ENCODE measurements at places on chromosomes 3 and 15. TPM values are rescaled to one million over a fixed set of nuclear protein-coding genes. Genes with fewer than 3 reads are reported as not detected.
A peak's percentile ranks its signal among the peaks of the same experiment; 100 is the strongest.

DNA sequence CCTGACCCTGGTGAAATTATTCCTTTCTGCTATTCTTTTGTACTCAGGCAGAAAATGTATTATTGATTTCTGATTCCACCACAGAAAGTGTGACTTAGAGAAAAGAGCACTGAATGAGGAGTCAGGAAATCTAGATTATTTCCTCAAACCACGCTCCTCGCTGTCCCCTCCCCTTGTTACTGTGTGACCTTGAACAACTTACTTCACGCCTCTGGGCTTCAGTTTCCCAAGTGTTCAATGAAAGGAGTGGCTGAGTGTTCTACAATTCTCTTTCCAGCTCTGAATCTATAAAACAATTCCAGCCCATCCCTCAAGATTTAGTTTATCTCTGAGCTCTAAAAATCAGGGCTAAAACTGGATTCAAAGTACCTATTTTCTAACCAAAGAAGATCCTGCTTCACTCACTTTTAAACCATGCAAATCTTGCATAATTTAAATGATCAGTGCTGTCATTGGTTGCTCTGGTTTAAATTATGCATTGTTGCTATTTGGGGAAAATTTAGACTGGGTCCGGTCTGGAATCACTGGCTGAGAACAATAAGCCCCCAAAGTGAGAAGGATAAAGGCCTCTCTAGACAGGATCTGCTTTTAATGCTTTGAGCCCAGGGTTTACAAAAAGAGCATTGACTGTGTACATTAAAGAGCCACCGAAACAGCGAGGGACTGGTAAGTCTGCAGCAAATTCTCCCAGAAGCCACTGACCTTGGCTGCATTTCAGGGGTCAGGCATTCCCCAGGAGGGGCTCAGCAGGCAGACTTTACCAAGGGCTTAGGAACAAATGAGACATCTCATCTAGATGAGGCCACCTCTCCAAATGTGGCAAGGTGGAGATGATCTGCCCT is 3.2 kb downstream of the TNIK start:
- peak overlapping the region; percentile 95 for H3K4me3 ChIP-seq
- no peaks in the 10 kb centered on the region for H3K27me3 ChIP-seq
- H3K4me1 ChIP-seq, result peaks cover 15% of the 10 kb centered on the region
- no peak for DNase-seq

Gene KNG1
- total RNA-seq, result 0.34 TPM

GRCh38 chr15:90024406-90024805 is 23.3 kb downstream of the ZNF710 start:
- H3K36me3 ChIP-seq, result no peaks in the 10 kb centered on the region
- H3K4me1 ChIP-seq, result peaks cover 32% of the 10 kb centered on the region
- no peak overlapping the region for H3K4me3 ChIP-seq
- DNase-seq, result no peak
- peak overlapping the region; percentile 12 for H3K27ac ChIP-seq

Gene FHIT
- total RNA-seq, result 7.1 TPM

DNA sequence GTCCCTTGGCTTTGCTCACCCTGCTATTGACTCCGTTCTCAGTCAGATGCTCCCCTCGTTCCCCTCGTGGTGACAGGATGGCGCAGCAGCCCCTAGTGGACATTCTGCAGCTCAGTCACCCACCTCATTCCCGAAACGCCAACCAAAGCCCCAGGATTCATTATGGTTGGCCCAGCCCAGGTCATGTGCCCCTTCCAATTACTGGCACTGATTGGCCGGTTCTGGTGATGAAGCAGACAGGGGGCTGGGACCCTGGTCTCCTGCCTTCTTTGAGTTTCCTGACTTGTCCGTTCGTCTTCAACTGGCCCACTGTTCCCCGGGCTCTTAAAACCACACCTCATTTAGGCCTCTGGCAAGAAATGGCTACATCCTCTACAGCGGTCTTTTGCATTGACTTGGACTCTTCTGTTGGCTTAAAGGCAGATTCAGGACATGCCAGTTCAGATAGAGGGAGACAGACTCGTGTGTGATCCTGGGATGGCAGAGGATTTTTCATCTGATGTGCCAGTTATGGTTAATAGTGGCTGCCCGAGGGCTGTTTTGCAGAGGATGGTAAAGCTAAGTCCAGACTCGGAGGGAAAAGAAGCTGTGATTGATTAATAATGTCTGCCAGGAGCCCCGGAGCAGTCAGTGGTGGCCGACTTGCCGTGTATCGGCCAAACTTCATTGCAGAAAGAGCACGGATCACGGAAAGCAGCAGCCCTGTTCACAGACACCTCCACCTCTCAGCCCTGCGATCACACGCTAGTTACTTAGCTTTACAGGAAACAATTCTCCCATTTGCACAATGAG is 37.8 kb downstream of the LSM3 start:
- peak overlapping the region; percentile 93 for H3K27ac ChIP-seq
- peaks cover 4% of the 10 kb centered on the region for H3K27me3 ChIP-seq
- H3K4me3 ChIP-seq, result peak overlapping the region; percentile 76
- DNase-seq, result peak; percentile 82
- H3K4me1 ChIP-seq, result peaks cover 9% of the 10 kb centered on the region

DNA sequence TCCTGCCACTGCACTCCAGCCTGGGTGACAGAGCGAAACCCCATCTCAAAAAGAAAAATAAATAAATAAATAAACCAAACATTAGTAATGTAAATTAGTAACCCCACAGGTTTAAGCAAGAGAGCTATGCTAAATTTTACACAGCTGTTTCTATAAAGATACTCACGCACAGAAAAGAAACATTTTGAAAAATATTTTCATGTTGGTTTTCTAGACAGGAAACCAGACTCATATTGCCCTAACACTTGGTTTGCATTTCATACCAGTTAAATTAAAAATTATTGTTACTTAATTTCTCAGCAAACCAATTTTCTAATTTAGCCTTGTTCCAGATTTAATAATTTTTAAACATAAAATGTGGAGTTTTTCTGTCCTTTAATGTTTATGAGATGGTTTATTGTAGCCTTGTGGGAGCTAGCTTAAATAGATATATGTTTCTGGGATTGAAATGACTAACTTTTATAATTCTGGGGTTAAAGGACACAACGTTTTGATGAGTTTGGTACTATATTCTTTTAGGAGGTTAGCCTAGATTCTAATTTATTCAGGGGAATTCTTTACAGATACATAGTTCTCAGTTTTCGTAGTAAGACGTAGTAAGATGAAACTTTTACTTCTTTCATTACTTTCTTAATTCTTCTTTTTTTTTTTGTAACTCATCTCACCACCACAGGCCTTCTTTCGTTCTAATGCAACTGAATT is 42.6 kb upstream of the SLC4A7 start:
- H3K27me3 ChIP-seq, result peaks cover 3% of the 10 kb centered on the region
- DNase-seq, result no peak
- no peak overlapping the region for H3K27ac ChIP-seq
- no peak overlapping the region for H3K4me3 ChIP-seq
- no peaks in the 10 kb centered on the region for H3K36me3 ChIP-seq

Gene MUC20
- total RNA-seq, result 0.57 TPM

GRCh38 chr15:74242441-74243185 is 6.5 kb downstream of the CCDC33 start:
- H3K27me3 ChIP-seq, result peaks cover 32% of the 10 kb centered on the region
- no peak for DNase-seq
- H3K4me1 ChIP-seq, result peaks cover 46% of the 10 kb centered on the region
- H3K4me3 ChIP-seq, result no peak overlapping the region
- H3K36me3 ChIP-seq, result no peaks in the 10 kb centered on the region

Gene CCDC9B
- total RNA-seq, result 1.8 TPM

GRCh38 chr3:129514110-129514509 is 14.3 kb upstream of the RHO start:
- DNase-seq, result no peak
- no peak overlapping the region for H3K4me3 ChIP-seq
- no peaks in the 10 kb centered on the region for H3K27me3 ChIP-seq
- H3K36me3 ChIP-seq, result no peaks in the 10 kb centered on the region
- H3K27ac ChIP-seq, result no peak overlapping the region
- H3K4me1 ChIP-seq, result no peaks in the 10 kb centered on the region

- H3K4me1 ChIP-seq, result peaks cover 4% of the 10 kb centered on the region
- peak overlapping the region; percentile 59 for H3K4me3 ChIP-seq
- no peak overlapping the region for H3K27ac ChIP-seq
- no peaks in the 10 kb centered on the region for H3K36me3 ChIP-seq
- DNase-seq, result peak; percentile 27
- no peaks in the 10 kb centered on the region for H3K27me3 ChIP-seq
Measured at GRCh38 chr3:87088993-87089841, 98.3 kb upstream of the VGLL3 start.

Gene CCRL2
- not detected for total RNA-seq

- H3K36me3 ChIP-seq, result peaks cover 21% of the 10 kb centered on the region
- no peak overlapping the region for H3K4me3 ChIP-seq
- no peak for DNase-seq
- no peaks in the 10 kb centered on the region for H3K27me3 ChIP-seq
Measured at GRCh38 chr3:146374146-146374545, 95.2 kb downstream of the PLSCR2 start.

GRCh38 chr3:74273555-74274402 is 340.7 kb downstream of the CNTN3 start:
- H3K4me3 ChIP-seq, result no peak overlapping the region
- H3K4me1 ChIP-seq, result peaks cover 13% of the 10 kb centered on the region
- no peak overlapping the region for H3K27ac ChIP-seq
- no peak for DNase-seq

Gene GOLGA6D
- 2.6 TPM for total RNA-seq

DNA sequence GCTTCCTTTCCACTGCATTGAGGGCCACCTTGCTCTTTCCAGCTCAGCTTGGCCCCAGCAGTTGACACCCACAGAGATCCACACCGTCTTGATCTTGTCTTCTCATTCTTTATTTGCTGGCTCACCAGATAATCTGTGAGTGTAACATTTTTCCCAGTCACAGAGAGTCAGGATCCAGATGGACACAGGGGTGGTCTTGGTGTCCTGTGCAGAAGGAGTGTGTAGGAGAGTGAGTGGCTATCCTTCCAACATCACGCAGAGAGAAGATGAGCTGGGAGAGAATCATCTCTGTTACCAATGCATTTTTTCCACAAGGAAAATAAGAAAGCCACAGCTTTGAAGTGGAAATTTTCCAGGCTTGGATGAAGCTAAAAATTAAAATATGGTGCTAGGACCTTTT is 100.1 kb downstream of the EPHB1 start:
- no peak overlapping the region for H3K4me3 ChIP-seq
- no peak overlapping the region for H3K27ac ChIP-seq
- H3K36me3 ChIP-seq, result no peaks in the 10 kb centered on the region
- H3K4me1 ChIP-seq, result peaks cover 21% of the 10 kb centered on the region
- H3K27me3 ChIP-seq, result peaks cover 91% of the 10 kb centered on the region
- DNase-seq, result no peak

Gene CHDH
- total RNA-seq, result 10.6 TPM

Gene GUCA1C
- total RNA-seq, result not detected

DNA sequence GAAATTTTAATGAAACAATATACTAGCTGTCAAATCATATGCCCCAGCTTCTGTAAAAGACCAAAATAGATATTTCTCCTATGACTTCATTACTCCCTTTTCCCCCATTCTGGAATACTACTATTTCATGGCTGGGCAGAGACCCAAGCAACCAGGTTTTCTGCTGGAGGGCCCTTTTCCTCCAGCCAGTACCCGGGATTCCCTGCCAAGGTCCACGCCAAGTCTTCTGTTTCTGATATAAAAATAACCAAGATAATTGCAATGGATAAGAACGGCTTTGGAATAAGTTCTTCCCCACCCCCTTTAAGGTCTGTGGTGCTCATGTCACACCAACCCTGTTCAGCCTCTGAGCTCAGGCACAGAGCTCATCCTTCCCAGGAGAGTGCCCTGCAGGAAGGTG is 17.2 kb upstream of the NMNAT3 start:
- no peak overlapping the region for H3K27ac ChIP-seq
- no peaks in the 10 kb centered on the region for H3K36me3 ChIP-seq
- no peaks in the 10 kb centered on the region for H3K27me3 ChIP-seq
- no peak overlapping the region for H3K4me3 ChIP-seq

Gene GOLGA8Q
- total RNA-seq, result 0.50 TPM

- no peaks in the 10 kb centered on the region for H3K4me1 ChIP-seq
- no peak for DNase-seq
- peaks cover 18% of the 10 kb centered on the region for H3K36me3 ChIP-seq
- no peaks in the 10 kb centered on the region for H3K27me3 ChIP-seq
Measured at GRCh38 chr3:183291497-183292031, 38.5 kb downstream of the B3GNT5 start.

Gene CPOX
- 33.4 TPM for total RNA-seq

Gene GPR27
- 14.7 TPM for total RNA-seq

- DNase-seq, result no peak
- H3K36me3 ChIP-seq, result no peaks in the 10 kb centered on the region
- H3K27ac ChIP-seq, result no peak overlapping the region
- peaks cover 11% of the 10 kb centered on the region for H3K4me1 ChIP-seq
- no peak overlapping the region for H3K4me3 ChIP-seq
Measured at GRCh38 chr3:167872941-167873340, 137.4 kb downstream of the SERPINI1 start.

Gene FRMD5
- total RNA-seq, result 14.1 TPM
